ENCODE measurements at places on chromosomes 3 and 15.

- DNase-seq: no peak
Observed at GRCh38 chr15:43483297-43484128, 9.4 kb downstream of the TP53BP1 start.

DNA sequence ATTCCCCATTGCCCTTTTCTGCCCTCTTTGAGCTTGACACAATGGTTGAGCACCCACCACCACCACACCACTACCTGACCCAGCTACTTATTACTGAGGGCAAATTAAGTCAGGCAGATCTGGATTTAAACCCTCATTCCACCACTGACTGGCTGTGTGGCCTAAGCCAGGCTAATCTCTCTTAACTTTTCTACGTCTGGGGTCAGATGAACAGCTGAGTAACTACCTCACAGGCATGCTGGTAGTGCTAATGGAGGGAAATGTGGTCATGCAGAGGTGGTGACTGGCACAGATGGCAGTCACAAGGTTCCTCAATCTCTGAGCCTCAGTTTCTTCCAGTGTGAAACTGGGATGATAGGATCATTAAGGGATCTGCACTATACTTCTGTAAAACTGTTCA lies 4.3 kb upstream of the MRPS25 start:
- no peak for DNase-seq

DNA sequence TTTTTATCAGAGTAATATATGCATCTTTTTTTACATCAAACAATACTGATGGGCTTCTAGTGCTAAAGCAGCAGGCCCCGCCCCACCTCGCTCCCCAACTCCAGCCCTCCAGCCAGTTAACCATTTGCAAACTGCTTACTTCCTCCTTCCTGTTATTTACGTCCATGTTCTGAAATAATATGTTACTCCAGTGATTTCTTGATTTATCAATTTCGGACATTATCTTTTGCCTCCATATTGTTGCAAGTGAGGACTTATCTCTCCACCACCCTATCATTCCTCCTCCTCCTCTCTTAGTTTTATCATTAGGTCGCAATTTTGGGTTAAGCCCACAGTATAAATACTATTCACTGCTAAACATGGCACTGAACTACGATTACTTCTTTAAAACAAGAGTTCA lies 39.5 kb downstream of the ZNF710 start:
- no peak for DNase-seq

DNA sequence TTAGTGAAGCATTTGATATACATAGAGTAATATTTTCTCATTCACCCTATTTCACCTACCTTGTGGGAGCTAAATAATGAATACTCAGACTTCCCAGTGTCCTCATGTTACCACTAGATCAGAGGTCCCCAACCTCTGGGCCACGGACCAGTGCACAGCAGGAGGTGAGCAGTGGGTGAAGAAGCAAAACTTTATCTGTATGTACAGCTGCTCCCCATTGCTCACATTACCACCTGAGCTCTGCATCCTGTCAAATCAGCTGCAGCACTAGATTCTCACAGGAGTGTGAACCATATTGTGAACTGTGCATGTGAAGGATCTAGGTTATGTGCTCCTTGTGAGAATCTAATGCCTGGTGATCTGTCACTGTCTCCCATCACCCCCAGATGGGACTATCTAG lies 79.4 kb downstream of the RETNLB start:
- no peak for DNase-seq

DNA sequence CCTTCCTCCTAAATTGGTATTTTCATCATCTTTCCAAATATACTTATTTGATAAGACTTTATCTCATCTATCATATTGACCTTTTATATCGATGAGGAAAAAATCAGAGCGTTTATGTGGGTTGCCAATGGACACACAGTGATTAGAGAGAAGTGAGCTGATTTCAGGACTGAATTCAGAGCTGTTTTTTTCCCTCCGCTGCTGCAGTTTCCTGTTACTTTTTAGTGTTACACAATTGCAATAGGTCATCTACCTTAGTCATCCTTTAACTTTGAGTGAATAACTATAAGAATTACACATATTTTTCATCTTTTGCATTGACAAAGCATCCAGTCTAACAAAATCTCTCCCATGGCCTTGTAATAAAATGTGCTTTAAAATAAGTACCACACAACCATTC lies 266.3 kb upstream of the CNTN4 start:
- DNase-seq: no peak

DNA sequence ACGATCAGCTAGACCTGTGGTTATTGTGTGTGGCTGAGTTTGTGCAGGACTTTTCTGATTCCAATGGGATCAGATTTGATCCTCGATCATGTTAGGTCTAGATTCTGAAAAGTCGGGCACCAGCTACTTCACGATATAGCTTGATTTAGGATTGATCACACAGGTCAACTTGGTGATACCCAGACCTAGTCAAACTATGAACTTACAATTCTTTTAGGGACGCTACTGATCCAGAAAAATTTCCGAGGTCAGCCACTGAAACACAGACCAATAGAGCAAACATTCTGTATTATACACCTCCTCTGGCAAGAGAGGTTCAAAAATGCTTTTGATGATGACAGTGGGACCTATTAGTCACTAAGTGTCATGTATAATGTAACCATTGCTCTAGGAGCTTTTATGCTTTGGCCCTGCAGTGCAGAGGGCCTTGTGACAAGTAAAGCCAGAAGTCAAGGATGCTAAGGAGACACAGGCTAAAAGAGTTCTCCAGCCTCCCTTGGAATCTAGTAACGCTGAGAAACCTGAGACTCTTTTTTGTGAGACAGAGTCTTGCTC lies 115.6 kb upstream of the MB21D2 start:
- no peak for DNase-seq

GRCh38 chr15:37034835-37035748 lies 65.3 kb downstream of the MEIS2 start:
- DNase-seq: no peak

DNA sequence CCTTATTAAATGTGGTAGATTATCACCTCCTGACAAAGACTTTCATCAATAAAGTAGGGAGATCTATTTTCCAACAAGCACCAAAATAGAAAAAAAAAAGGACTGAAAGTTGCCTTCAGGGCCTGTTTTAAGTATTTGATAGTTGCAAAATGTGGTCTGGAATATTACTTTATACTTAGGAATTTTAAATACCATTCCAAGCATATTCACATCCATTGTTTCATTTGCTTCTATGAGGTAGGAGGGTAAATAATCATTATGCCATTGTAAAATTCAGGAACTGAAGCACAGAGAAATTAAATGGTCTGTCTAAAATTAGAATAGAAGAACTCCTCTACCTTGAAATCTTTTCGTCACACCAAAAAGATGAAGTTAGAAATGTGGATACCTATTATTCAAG lies 110.0 kb downstream of the TMCC1 start:
- no peak for DNase-seq

- DNase-seq: no peak
Observed at GRCh38 chr3:122394173-122394572, 10.2 kb downstream of the FAM162A start.

DNA sequence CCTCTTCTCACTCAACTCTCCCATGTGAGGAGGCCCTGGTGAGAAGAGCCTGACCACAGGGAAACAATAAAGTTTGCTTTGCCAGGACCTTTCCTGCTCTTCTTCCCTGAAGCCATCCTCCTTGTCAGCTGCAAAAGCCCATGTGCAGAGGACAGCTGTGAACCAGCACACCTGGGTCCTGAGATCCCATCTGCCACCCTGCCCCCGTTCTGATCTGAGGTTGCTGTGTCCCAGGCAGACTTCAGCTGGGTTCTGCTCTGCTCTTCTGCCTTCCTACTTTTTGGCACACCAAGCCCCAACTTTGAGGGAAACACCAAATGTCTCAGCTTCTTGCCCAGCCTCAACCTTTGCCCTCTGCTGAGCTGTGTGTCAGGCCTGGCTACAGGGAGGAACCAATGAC lies 595.1 kb upstream of the ARPP21 start:
- no peak for DNase-seq

DNA sequence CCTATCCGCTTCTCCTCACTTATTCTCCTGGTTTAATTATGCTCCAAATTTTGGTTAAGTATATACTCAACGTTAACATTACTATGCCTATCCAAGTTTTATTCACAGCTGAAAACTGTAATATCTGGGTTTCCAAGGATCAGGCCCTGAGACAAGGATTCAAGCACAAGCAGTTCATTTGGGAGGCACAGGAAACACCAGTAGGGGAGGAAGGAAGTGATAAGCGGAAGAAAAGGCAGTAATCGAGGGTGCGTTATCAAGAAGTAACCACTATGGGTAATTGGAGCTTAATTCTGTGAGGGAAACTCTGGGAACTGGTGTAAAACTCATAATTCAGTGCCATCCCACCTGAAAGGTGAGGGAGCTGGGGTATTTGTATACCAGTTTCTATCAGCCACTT lies 120.3 kb downstream of the KCNAB1 start:
- DNase-seq: no peak

DNA sequence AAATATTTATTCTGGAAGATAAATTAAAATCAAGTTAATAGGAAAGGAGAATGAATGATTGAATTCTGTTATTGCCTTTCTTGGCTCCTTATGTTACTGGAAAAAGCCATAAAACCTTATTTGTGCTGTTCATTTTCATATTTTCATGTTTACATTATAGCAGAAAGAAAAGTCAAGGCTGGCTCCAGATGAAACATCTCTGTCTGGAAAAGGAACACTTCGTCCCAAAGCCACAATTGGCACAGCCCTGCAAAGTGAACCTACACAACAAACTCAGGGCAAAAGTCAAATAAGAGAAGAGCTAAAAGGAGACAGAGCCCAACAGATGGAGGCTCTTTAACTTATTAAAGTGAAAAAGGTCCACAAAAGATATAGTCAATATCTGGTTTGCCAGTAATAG lies 73.4 kb downstream of the GTPBP8 start:
- no peak for DNase-seq

- no peak for DNase-seq
Observed at GRCh38 chr15:65836665-65837064, 32.6 kb upstream of the RAB11A start.

GRCh38 chr15:68210821-68211655 lies 5.9 kb upstream of the CALML4 start:
- DNase-seq: no peak

DNA sequence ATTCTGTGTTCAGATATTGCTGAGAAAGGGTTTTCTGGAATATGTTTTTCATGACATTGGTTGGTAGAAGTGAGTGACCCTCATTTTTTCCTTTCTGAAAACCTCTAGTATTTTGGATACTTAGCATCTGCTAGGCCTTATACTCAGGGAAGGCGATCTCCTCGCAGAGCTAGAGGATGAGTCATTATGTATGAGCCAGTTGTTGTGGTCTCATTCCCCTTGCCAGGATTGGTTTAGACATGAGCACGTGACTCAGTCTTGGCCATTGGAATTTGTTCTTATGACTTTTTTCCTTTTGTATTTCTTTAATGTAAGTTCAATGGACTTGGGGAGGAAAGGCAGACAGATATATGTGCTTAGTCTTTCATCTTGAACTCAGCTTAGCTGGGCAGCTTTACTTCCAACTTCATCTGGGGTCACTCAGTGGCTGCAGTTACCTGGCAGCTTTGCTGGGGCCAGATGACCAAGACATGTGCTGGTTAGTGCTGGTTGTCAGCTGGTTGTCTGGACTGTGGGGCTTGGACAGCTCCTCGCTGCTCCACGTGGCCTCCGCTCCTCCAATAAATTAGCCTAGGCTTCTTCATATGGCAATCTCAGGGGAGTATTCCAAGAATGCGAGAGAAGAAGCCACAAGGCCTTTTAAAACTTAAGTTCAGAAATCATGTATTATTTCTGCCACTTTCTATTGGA lies 207.5 kb downstream of the IL20RB start:
- no peak for DNase-seq

DNA sequence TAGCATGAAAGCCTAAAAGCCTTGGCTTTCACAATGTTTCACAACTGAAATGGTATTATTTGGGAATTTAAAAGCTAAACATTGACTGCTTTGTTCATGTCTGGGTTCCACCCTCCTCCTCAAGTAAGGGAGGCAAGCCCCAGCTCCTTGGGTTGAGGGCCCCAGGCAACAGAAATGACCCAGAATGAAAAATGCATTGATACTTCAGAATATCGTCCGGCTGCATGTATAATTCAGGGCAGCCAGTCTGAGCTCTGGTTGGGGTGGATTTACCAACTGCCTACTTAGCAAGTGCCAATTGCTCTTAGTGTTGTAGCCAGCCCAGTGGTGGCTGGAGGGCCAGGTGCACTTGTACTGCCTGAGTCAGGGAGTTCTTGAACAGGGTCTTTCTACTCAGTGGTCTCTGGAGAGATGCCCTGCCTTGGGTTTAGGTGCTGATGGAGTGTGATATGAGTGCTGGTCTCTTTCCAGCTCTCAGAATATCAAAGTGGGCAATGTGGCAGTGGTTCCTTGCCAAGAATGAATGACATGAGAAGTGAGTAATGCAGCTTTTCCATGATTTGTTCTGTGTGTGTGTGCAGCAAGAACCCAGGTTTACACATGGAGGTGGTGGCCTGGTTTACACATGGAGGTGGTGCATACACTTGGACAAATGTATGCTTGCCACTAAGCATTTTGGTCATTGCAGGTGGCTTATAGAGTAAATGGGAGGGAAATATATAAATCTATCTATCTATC lies 40.9 kb upstream of the ADAMTSL3 start:
- DNase-seq: no peak

DNA sequence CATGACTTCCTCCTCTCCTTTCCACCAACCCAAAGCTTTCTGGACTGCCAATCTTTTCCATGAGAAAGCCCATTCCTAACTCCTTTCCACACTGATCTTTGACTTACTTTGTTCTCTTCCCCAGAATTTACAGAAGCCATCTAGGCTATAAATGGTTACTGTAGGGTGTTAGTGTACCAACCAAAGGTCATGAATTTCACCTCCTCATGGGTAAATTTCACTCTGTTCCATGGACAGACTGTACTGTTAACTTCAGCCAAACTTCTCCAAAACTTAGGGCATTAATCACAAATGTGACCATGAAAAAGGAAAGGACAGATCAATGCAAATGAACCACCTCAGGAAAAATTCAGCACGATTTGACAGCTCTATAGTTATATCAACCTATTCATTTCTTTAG lies 54.9 kb downstream of the ATOSA start:
- no peak for DNase-seq

DNA sequence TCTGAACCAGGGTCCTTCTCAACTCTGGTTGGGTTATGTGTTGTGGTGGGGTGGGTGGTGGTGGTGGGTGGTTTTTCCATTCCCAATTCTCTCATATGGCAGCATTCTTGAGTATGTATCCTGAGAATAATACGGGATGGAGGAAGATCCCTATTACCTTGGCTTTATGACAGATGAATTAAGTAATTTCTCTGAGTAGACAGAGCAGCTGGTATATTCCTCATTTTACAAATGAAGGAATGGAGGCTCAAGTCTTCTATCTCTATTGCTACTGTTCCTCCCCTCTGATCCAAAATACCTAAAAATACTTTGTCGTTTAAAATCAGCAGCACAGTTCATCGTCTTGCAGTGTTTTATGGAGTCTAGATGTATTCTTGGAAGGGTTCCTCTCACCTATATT lies 10.4 kb downstream of the GYG1 start:
- no peak for DNase-seq
